Ovary (tissue), 10 donors: ENCODE measurements at places on chromosomes 1 and 21.

GRCh38 chr21:15679630-15680029 lies 50.2 kb upstream of the USP25 start:
- DNase-seq: no peak

DNA sequence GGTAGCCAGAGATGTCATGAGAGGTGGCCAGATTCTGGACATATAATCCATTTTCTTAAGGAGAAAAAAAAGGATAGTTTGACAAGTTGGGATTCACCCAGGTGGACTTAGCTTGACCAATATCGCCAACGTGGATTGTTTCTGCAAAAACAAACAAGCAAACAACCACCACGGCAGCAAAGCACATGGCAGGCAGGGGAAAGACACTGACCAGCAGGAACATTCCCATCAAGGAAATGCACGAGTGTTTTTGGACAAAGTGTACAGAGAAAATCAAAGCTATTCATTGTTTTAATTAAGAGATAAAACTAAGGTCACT lies 9.1 kb upstream of the PLA2G2C start:
- no peak for DNase-seq

DNA sequence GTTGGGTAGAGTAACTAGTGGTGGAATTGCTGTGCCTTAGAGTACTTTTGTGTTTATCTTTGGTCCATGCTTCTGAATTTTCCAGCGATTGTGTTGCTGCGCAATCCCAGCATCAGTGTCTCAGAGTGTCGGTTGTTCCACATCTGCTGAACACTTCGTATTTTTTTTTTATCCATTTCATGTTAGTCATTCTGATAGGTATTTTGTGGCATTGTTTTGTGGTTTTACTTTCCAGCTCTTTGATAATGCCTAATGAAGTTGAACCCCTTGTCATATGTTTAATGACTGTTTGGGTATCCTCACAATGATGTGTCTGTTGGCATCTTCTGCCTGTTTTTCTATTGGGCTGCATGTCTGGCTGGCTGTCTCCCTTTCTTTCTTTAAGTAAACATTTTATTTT lies 13.6 kb downstream of the TUFT1 start:
- no peak for DNase-seq

DNA sequence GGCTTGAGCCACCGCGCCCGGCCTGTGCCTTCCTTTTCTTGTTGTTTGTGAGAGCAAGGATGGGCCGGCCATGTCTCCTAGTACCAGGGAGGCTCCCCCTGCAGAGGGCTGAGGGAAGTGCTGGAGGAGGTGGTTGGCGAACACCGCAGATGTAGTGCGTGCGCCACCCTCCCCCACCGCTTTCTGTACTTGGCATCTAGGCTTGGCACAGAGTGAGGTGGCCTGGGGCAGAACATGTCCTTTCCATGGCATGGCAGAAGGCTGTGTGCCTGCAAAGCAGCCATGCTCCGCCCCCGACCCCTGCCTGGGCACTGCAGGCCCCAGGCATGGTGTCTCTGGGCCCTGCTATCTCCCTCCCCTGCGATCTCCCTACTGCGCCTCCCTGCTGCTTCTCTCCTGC lies 30.7 kb downstream of the ALPL start:
- DNase-seq: no peak

- no peak for DNase-seq
These were observed 234.4 kb upstream of the KCNK2 start for GRCh38 chr1:214848101-214848500.

GRCh38 chr1:235941876-235942624 lies 75.3 kb upstream of the LYST start:
- no peak for DNase-seq

DNA sequence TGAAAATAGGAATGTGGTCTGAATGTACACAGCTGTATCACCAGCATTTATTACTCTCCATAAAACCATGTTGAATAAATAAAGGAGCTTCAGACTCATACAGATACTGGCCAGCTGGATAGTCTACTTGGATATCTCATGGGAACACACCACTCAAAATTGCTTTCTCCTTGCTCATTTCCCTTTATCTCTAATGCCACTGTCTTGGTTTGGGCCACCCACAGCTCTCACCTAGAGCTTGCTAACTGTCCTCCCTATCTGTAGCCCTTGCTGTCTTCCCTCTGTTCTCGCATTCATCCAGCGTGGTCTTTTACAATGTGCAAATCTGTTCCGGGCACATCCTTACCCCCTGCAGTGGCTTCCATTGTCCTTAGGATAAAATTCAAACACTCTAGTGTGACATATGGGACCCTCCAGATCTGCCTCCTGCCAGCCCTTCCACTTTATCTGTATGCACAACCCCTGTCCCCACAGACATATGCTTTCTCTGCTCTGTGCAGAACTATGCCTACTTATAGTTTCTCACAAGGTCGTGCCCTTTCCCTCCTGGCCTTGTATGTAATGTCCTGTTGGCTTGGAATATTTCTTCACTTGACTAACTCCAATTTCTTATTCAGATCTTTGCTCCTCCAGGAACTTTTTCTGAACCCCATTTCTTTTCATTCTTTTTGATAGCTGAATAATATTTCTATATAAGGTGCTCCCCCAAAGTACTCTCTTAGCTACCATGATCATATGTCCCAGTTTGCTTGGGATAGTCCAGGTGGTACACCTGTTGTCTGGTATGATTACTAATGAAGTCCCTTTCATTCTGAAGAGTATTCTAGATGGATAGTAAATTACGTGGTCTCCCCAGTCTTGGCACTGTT lies 2.9 kb downstream of the FLVCR1 start:
- DNase-seq: no peak

- DNase-seq: no peak
These were observed 43.7 kb downstream of the HLX start for GRCh38 chr1:220922951-220923350.

DNA sequence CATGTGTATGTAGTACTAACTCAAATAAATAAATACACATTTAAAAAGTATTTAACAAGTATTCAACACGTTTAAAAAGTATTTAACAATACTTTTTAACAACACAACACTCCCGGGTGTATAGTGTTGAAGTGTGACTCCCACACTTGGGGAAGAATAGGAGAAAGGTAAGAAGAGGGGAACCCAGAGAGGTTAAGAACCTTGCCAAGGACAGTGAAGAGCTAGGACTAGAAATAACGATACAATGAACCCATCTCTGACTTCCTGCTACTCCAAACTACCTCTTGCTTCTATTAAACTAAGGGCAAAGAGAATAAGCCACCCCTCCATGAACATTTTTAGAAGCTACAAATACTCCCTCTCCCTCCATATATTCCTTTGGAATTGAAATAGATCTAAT lies 1.7 kb upstream of the GFI1 start:
- no peak for DNase-seq

- DNase-seq: no peak
These were observed 2.0 kb upstream of the ACOT11 start for GRCh38 chr1:54545916-54546635.
